ENCODE measurements at places on chromosomes 13 and 19. TPM values are rescaled to one million over a fixed set of nuclear protein-coding genes. Genes with fewer than 3 reads are reported as not detected.

IGFL1 gene
- total RNA-seq, result not detected

LPAR2 gene
- total RNA-seq, result 0.13 TPM

URAD gene
- not detected for total RNA-seq

KIR3DL1 gene
- not detected for total RNA-seq

KLHL1 gene
- total RNA-seq, result not detected
